ENCODE measurements at places on chromosomes 11 and 22.
A peak's percentile ranks its signal among the peaks of the same experiment; 100 is the strongest.

DNA sequence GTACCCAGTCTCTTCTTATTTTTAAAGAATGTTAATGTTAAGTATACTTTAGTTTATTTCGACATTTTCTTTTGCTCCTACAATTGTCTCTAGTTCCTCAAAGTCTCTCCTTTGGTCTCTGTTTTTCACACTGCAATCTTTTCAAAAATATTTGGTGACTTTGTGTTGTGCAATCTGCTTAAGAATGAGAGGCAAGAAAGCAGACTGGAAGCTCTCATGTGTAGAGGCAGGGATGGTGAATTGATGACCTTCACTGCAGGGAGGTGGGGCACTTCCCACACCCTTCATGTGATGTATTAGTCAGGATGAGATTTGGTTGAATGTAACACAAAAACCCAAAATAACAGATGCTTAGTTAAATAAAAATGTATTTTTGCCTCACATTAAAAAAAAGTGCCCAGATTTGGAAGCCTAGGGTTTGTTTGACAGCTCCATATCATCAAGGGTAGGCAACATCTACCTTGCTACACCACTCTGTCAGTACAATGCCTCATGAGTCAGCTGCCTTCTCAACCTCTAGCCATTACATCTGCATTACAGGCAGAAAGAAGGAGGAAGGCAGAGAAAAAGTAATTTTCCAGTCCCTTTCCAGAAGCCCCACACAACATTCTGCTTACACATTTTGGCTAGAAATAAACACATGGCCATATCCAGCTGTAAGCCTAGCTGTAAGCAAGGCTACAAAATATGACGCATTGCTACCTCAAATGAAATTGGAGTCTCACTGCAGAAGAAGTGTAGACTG is 3.8 kb upstream of the MMP27 start:
- no peak for DNase-seq

- no peak for DNase-seq
These were observed 21.8 kb upstream of the ABCC8 start for GRCh38 chr11:17498475-17498874.

DNA sequence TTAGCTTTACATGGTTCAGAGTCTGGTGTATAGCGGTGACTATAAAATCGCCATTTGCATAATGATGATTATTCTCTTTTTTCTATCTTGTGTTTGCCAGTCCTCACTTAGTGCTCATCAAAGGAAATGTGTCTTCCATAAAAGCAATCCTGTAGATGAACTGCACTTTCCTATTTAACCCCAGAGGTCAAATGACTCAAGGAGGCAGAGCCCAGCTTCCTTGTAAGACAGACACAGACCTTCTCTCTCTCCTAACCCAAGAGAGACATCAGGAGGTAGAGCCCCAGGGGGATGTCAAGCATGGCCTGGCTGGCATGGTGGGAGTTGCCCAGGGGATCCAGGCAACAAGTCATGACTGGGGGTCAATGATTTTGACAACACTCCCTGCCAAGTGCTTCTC is 46.9 kb upstream of the CRTAM start:
- DNase-seq, result no peak

GRCh38 chr11:110147962-110148709 is 54.9 kb downstream of the ZC3H12C start:
- no peak for DNase-seq

GRCh38 chr11:13205486-13205885 is 72.1 kb upstream of the BMAL1 start:
- DNase-seq, result no peak

- DNase-seq, result peak; percentile 74
These were observed 2.0 kb upstream of the ROBO3 start for GRCh38 chr11:124863137-124863825.

- DNase-seq, result no peak
These were observed 746.1 kb upstream of the LRRC4C start for GRCh38 chr11:42205518-42205917.

DNA sequence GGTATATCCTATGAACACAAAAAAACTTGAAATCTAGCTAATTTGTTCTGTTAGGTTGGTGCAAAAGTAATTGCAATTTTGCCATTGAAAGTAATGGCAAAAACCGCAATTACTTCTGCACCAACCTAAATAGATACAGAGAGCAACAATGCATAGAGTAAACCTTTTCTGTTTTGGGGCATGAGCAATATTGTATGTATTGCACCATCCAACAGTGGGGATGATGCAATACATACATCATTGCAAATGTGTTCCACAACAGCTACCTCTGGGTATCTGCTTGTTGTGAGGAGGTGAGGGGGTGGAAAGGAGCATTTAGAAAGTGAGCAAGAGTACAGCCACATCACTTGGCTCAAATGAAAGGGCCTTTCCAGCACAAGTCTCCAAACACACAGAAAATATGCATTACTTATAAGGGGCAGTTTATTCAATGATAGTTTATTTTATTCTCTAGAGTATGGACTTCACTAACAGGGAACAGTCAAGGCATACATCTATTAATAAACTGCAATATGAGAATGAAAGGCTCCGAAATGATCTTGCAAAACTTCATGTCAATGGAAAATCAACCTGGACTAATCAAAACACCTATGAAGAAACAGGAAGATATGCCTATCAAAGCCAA is 77.3 kb downstream of the DEUP1 start:
- no peak for DNase-seq

GRCh38 chr11:88508759-88509581 is 171.4 kb upstream of the CTSC start:
- DNase-seq, result no peak

DNA sequence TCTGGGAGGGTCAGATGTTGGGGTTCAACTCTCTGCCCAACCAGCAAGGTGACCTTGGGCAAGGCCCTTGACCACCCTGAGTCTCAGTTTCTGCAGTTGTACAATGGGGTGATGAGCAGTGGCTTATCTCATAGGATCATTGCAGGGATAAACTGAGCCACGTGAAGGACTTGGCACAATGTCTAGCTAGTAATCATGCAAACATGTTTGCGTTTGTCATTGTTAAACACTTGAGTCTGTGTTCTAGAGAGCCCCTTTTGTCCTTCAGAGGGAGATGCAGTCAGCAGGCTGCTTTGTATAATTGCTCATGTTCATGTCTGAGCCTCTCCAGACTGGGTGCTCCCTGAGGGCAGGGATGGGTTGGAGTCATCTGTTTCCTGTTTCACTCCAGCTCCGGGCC is 15.8 kb downstream of the CD82 start:
- no peak for DNase-seq

DNA sequence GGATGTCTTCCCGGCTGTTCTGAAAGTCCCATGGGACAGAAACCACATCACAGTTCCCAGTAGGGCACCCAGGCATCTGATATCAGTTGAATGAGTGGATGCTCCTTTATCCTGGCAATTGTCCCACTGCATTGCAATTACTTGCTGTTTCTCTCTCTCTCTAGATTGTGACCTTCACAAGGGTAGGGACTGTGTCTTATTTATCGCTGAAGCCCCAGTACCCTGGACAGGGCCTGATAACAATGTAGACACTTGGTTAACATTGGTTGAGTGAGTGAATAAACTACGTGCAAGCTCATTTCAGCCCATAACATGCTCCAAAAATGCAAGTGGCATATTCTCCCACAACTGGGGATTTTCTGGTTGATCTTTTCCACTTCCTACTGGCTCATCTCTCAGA is 193.7 kb upstream of the NARS2 start:
- no peak for DNase-seq

DNA sequence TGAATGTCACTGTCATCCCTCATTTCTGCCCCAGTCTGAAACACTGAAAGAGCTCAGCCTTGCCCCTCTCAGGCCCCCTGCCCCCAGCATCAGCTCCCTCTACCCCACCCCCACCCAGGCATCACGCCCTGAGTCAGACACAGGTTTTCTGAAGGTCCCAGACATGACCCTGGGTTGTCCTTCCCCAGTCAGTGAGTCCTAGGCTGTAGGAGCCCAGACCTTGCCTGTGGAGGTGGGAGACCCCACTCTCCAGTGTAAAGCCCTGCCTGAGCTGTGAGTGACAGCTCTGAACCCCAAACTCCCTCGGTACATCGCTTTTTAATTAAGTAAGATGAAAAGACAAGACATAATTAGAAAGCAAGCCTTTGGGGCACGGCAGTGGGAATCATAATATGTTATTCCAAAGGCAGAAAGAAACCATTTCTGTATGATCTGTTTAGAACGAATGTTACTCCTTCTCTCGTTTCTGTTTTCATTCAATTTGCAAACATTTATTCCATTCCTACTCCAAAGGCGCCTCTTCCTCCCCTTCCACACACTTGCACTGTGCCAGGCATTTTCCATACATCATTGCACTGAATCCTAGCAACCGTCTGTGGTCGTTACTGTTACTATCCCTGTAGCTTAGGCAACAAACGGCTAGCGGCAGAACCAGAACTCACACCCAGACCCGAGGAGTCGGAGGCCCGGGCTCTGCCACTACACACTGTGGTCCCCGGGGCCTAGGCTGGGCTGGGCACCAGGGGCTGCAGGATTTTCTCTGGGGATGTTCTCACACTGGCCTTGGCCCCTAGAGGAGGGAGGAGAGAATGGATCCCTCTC is 63.4 kb downstream of the CD6 start:
- DNase-seq, result peak; percentile 91

DNA sequence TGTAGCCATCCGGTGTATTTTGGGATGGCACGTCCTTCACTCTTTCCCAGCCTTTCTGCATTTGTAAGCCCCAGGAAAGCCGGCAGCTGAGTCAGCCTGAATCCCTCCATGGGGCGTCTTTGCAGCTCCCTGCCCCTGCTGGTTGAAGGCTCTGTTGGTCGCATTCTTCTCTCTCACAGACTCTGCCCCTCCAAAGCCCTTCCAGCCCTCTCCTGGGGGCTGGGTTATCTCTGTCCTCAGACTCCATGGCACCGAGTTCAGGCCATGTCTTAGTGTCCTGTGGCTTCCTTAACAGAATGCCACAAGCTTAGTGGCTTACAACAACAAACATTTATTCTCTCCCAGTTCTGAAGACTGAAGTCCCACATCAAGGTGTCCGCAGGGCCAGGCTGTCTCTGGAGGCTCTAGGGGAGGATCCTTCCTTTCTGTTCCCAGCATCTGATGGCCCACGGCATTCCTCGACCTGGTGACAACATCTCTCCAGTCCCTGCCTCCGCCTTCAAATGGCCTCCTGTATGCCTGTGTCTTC is 62.2 kb downstream of the BCR start:
- DNase-seq, result no peak

DNA sequence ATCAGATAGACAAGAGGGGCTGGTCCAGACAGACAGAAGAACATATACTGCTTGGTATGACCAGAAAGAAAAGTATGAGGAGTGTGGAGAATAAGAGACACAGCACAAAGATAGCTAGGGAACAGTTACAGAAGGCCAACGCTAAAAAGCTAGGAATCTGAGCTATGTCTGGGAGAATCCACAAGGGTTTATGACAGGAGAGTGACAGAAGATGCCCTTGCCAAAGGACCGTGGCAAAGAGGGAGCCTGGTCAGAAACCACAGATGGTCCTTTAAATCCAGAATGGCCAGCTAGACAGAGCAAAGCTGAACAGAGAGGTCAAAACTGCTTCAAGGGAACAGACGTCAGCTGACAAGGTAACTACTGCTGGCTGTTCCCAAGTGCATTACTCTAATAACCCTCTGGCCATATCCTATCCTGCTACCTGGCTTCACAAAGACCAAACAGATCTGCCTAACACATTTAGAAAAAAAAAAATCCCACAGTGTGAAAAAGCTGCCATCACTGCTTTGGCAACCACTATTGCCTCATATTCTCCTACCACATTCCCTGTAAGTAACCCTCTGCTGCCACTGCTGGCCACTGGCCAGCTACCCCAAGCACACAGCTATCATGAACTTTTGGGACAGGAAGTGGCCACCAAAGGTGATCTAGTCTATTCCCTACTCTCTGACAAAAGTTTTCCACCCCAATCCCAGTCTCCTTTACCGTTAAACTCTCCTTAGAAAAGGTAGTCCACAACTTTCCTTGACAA is 7.3 kb downstream of the SERGEF start:
- DNase-seq, result no peak

GRCh38 chr11:11141065-11141464 is 212.0 kb downstream of the CSNK2A3 start:
- DNase-seq, result peak; percentile 14

GRCh38 chr22:41565403-41566054 is 4.7 kb downstream of the CSDC2 start:
- DNase-seq, result no peak

DNA sequence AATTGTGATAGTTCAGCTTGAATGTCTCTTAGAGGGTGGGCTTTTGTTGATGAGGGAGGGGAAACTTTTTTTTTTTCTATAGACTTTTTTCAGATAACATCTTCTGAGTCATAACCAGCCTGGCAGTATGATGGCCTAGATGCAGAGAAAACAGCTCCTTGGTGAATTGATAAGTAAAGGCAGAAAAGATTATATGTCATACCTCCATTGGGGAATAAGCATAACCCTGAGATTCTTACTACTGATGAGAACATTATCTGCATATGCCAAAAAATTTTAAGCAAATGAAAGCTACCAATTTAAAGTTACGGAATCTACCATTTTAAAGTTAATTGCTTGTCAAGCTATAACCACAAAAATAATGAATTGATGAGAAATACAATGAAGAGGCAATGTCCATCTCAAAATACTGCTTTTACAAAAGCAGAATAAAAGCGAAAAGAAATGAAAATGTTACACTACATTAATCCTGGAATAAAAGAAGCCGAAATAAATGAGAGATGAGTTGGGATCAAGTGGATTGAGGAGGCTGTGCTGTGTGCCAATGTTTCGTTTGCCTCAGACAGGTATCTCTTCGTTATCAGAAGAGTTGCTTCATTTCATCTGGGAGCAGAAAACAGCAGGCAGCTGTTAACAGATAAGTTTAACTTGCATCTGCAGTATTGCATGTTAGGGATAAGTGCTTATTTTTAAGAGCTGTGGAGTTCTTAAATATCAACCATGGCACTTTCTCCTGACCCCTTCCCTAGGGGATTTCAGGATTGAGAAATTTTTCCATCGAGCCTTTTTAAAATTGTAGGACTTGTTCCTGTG is 3.9 kb downstream of the MALAT1 start:
- DNase-seq, result peak; percentile 55

DNA sequence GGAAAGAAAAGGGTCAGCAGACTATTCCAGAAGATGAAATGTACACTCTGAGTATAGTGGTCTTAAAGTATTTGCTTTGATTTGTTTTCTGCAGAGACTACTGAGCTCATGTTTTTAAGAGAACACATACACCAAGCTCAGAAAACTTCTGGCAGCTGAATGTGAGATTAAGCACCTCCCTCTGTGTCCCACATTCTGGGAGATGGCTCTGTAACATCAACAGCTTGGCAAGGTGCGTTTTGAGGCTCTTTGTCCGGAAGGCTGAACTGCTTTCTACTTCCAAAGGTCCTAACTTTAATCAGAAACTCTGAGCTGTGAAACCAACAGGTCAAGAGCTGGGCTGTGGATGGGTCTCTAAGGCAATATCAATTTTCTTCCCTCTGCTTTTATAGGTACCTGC is 36.4 kb upstream of the GLYAT start:
- DNase-seq, result no peak

DNA sequence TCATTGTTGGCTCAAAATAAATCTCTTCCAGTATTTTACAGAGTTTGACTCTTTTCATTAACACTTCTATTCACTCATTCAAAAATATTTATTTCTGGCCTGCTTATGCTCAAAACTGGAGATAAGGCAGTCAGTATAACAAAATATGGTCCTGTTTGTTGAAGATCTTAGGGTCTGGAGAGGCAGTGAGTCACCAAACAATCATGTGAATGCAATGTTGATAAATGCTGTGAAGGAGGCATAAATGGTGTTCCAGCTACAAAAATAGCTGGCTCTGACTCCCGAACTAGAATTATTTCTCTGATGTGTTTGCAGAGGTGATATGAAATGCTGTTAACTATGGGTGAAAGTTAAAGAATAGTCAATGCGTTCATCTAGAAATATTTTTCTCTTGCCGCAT is 390.6 kb downstream of the AASDHPPT start:
- DNase-seq, result no peak

GRCh38 chr11:720642-721246 is 14.7 kb downstream of the EPS8L2 start:
- no peak for DNase-seq

GRCh38 chr11:128775468-128775867 is 81.6 kb downstream of the FLI1 start:
- no peak for DNase-seq

Measured in spinal cord (tissue), 10 donors.